ENCODE measurements at places on chromosomes 1 and 21. TPM values are rescaled to one million over a fixed set of nuclear protein-coding genes. Genes with fewer than 3 reads are reported as not detected.

CFHR5 gene
- not detected for total RNA-seq

OR2L2 gene
- total RNA-seq = 0.18 TPM

TRNP1 gene
- total RNA-seq = 0.24 TPM

OR2L3 gene
- not detected for total RNA-seq

PIGR gene
- 0.49 TPM for total RNA-seq

ELAPOR1 gene
- total RNA-seq = 0.38 TPM

NR1I3 gene
- 0.15 TPM for total RNA-seq
